ENCODE measurements at places on chromosomes 2 and 18. TPM values are rescaled to one million over a fixed set of nuclear protein-coding genes. Genes with fewer than 3 reads are reported as not detected.

Gene ADAM23
- total RNA-seq = 17.2 TPM

DNA sequence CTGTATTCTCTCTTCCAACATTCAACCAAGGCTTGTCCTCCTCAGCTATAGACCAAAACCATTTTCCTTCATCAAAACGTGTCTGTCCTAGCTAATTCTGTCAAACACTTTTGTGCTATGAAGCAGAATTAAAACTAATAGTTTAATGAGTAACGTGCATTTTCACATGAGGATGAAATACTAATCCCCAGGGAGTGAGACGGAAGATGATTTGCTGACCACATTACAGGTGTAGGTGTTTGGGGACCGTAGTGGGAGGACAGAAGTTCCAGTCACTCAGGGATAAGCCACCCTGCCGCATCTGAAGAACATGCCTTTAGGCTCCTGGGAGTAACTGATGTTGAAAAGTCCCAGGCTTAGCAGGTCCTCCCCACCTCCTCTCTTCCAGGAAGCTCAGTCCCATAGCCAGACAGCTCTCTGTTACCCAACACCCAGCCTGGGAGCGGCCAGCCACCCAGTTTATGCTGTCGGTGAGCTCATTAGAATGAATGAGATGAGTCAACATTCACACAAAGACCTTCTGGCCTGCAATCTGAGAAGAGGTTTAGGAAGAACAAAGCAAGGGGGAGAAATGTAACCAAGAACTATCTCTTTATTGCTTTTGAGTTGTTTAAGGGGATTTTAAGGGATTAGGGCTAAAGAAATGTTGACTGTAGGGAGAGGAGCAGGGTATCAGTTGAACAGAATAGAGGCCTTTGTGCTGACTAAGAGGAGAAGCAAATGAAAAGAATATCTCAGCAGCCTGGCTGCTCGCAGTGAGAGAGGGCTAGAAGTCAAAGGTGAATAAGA lies 122.5 kb downstream of the FOXI3 start:
- peaks cover 23% of the 10 kb centered on the region for H3K4me1 ChIP-seq
- H3K27ac ChIP-seq = no peak overlapping the region
- DNase-seq = peak; percentile 93
- H3K27me3 ChIP-seq = peaks cover 73% of the 10 kb centered on the region

GRCh38 chr2:47173986-47174732 lies 19.1 kb upstream of the STPG4 start:
- no peak overlapping the region for H3K27ac ChIP-seq
- H3K27me3 ChIP-seq = no peaks in the 10 kb centered on the region
- no peak for DNase-seq
- peaks cover 52% of the 10 kb centered on the region for H3K4me1 ChIP-seq
- peak overlapping the region; percentile 88 for H3K4me3 ChIP-seq

- H3K27ac ChIP-seq = no peak overlapping the region
- no peak overlapping the region for H3K4me3 ChIP-seq
- no peaks in the 10 kb centered on the region for H3K36me3 ChIP-seq
- no peak for DNase-seq
- no peaks in the 10 kb centered on the region for H3K27me3 ChIP-seq
Measured at GRCh38 chr2:188146888-188147287, 144.8 kb upstream of the GULP1 start.

- no peak overlapping the region for H3K27ac ChIP-seq
- no peaks in the 10 kb centered on the region for H3K36me3 ChIP-seq
- no peaks in the 10 kb centered on the region for H3K27me3 ChIP-seq
- peak; percentile 14 for DNase-seq
- peaks cover 3% of the 10 kb centered on the region for H3K4me1 ChIP-seq
- H3K4me3 ChIP-seq = no peak overlapping the region
Measured at GRCh38 chr2:65896446-65896845, 464.0 kb upstream of the SPRED2 start.

DNA sequence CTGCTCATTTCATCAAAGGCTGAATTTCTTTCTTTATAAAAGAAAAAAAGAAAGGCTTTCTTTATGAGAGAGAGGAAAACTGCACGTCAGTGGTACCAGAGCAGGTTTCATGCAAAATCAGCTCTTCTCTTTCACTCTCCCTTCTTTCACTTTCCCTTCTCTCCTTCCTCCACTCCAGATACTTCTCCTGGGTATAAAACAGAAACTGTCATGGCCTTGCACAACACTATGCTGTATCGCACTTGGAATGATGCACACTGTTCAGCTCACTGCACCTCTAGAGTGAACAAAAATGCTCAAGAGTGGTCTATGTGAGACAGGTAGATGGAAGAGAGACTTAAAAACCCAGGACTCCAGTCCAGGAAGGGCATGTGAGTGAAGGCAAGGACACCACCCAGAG lies 73.8 kb downstream of the KLF7 start:
- no peaks in the 10 kb centered on the region for H3K36me3 ChIP-seq
- no peak overlapping the region for H3K4me3 ChIP-seq
- no peak overlapping the region for H3K27ac ChIP-seq
- H3K4me1 ChIP-seq = peaks cover 33% of the 10 kb centered on the region

Gene GPR39
- total RNA-seq = 1.4 TPM

- H3K4me3 ChIP-seq = no peak overlapping the region
- H3K27ac ChIP-seq = no peak overlapping the region
- H3K36me3 ChIP-seq = peaks cover 34% of the 10 kb centered on the region
- no peaks in the 10 kb centered on the region for H3K27me3 ChIP-seq
Measured at GRCh38 chr2:111135910-111136297, 15.2 kb downstream of the BCL2L11 start.

Gene GNLY
- not detected for total RNA-seq

DNA sequence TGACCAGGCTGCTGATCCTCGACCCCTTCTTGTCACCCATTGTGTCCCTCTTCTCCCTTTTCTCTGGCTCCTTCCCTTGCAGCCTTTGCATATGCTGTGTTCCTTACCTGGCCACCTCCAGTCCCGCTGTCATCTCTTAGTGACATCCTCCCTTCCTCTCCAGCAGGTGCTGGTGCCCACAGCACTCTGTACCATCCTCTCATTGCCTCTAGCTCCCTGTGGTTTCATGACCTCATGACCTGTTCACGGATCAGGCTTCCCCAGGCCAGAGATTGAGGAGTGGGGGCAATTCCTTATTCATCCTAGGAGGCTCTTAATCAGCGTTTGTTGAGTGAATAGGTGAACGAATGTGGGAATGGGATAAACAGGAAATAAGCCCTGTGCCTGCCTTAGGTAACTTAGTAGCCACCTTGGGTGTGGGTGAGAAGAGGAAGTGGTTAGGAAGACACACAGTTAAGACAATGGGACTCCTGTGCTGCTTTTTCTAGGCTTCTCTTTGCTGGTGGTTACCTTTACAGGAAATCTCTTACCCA lies 35.5 kb downstream of the ITGA6 start:
- no peak overlapping the region for H3K4me3 ChIP-seq
- H3K4me1 ChIP-seq = peaks cover 49% of the 10 kb centered on the region
- H3K27me3 ChIP-seq = no peaks in the 10 kb centered on the region
- DNase-seq = no peak

Gene ITGB6
- not detected for total RNA-seq

DNA sequence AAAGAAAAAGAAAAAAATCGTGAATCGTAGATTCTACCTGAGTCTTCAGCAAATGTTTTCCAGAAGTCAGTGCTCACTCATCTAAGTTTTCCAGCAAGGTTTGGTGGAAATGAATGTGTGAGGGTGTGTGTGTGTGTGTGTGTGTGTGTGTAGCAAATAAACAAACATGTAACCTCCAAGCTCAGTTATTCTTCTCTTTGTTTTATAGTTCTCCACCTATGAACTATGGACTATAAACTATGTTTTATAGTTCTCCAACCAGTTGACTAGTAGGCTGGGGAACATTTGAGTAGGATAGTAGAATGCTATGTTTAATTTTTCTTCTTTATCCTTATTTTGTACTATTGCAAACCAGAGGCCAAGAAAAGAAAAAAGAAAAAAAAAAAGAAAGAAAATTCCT lies 44.6 kb upstream of the SERPINE2 start:
- no peak for DNase-seq
- no peak overlapping the region for H3K27ac ChIP-seq
- H3K4me3 ChIP-seq = no peak overlapping the region
- no peaks in the 10 kb centered on the region for H3K27me3 ChIP-seq
- H3K4me1 ChIP-seq = no peaks in the 10 kb centered on the region

DNA sequence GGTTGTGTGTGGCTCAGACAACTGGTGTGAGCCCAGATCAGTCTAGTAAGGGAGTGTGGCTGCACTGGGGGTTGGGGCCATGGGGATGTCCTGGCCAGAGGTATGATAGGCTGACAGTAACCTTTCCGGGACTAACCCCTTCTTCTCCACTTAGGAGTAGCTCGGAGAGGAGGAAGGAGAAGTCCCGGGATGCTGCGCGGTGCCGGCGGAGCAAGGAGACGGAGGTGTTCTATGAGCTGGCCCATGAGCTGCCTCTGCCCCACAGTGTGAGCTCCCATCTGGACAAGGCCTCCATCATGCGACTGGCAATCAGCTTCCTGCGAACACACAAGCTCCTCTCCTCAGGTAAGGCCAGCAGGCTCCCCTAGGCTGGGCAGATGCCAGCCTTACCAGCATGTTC lies 49.5 kb downstream of the EPAS1 start:
- no peak overlapping the region for H3K27ac ChIP-seq
- no peaks in the 10 kb centered on the region for H3K27me3 ChIP-seq
- no peaks in the 10 kb centered on the region for H3K36me3 ChIP-seq
- H3K4me1 ChIP-seq = peaks cover 6% of the 10 kb centered on the region
- DNase-seq = no peak

GRCh38 chr2:9824956-9825720 lies 18.1 kb upstream of the TAF1B start:
- H3K4me3 ChIP-seq = no peak overlapping the region
- no peaks in the 10 kb centered on the region for H3K27me3 ChIP-seq
- no peaks in the 10 kb centered on the region for H3K4me1 ChIP-seq
- DNase-seq = no peak

DNA sequence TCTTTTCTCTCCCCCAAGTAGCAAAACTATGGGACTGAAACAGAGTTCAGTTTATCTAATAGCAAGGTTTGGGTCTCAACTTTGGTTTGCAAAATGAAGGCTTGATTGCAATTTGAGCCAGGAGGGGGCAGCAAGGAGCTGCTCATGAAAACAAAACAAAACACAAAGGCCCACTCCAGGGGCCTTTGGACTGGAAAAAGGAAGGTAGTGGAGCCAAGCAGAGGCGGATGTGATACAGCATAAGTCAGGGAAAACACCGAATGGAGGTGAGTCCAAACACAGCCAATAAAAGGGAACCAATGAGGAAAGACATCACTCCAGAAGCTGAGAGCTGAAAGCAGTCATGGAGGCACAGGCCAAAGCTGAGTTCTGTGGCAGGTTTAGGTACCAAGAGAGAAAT lies 799.7 kb upstream of the ACVR2A start:
- no peak overlapping the region for H3K27ac ChIP-seq
- H3K36me3 ChIP-seq = no peaks in the 10 kb centered on the region
- H3K4me1 ChIP-seq = no peaks in the 10 kb centered on the region
- DNase-seq = peak; percentile 81
- H3K27me3 ChIP-seq = no peaks in the 10 kb centered on the region
- no peak overlapping the region for H3K4me3 ChIP-seq

DNA sequence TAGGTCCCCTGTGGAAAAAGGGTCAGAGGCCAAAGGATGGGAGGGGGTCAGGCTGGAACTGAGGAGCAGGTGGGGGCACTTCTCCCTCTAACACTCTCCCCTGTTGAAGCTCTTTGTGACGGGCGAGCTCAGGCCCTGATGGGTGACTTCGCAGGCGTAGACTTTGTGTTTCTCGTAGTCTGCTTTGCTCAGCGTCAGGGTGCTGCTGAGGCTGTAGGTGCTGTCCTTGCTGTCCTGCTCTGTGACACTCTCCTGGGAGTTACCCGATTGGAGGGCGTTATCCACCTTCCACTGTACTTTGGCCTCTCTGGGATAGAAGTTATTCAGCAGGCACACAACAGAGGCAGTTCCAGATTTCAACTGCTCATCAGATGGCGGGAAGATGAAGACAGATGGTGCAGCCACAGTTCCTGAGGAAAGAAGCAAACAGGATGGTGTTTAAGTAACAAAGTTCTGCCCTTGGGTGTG lies 165.8 kb downstream of the RPIA start:
- H3K27me3 ChIP-seq = no peaks in the 10 kb centered on the region
- no peak overlapping the region for H3K4me3 ChIP-seq
- no peaks in the 10 kb centered on the region for H3K36me3 ChIP-seq
- no peak overlapping the region for H3K27ac ChIP-seq
- DNase-seq = no peak

GRCh38 chr2:23283-23682 lies 23.0 kb downstream of the FAM110C start:
- H3K4me3 ChIP-seq = no peak overlapping the region
- no peaks in the 10 kb centered on the region for H3K27me3 ChIP-seq
- no peak for DNase-seq
- no peaks in the 10 kb centered on the region for H3K4me1 ChIP-seq

- H3K4me1 ChIP-seq = no peaks in the 10 kb centered on the region
- no peak for DNase-seq
Measured at GRCh38 chr2:237913193-237913917, 53.5 kb upstream of the UBE2F start.

GRCh38 chr2:23377771-23378170 lies 7.2 kb upstream of the KLHL29 start:
- H3K36me3 ChIP-seq = no peaks in the 10 kb centered on the region
- H3K27ac ChIP-seq = no peak overlapping the region
- no peak for DNase-seq
- peaks cover 17% of the 10 kb centered on the region for H3K27me3 ChIP-seq

All from neural progenitor cell (in vitro differentiated cells).